Epithelial cell of proximal tubule (primary cell): ENCODE measurements at places on chromosomes 3 and 15. TPM values are rescaled to one million over a fixed set of nuclear protein-coding genes. Genes with fewer than 3 reads are reported as not detected.
A peak's percentile ranks its signal among the peaks of the same experiment; 100 is the strongest.

GOLGA8N gene
- 0.29 and 0.46 TPM in 2 replicates for total RNA-seq

GRCh38 chr15:37138591-37139215 lies 38.4 kb upstream of the MEIS2 start:
- no peak for DNase-seq

GRCh38 chr3:127033786-127034185 lies 50.9 kb downstream of the PLXNA1 start:
- DNase-seq: no peak

- no peak for DNase-seq
Observed at GRCh38 chr3:161107311-161107710, 2.2 kb upstream of the B3GALNT1 start.

DNA sequence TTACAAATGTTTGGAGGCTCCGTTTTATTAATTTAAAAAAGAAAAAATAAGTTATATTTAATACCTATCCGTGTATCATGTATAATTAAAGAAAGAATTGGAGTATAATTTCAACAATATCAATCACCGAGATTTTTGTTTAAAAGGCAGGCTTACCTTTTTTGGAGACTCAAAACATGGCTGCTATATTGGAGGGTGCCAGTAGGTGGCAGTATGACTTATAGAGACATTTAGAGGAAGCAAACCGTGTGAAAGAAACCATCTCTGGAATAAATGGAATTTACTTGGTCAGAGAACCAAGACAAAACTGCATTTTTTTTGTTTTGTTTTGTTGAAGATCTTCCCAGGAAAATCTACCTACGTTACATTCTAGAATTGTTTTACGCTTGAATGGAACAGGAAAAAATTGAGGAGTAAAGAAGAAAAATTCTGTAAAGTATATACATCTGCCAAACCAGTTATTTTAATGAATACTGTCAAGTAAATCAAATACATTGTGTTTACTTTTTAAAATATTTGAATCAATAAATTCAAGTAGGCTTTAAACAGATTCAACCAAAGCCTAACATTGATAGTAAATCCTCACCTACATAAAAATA lies 802.6 kb upstream of the ALCAM start:
- peak; percentile 3 for DNase-seq

GRCh38 chr3:48268381-48268935 lies 27.6 kb downstream of the ZNF589 start:
- DNase-seq: no peak

DNA sequence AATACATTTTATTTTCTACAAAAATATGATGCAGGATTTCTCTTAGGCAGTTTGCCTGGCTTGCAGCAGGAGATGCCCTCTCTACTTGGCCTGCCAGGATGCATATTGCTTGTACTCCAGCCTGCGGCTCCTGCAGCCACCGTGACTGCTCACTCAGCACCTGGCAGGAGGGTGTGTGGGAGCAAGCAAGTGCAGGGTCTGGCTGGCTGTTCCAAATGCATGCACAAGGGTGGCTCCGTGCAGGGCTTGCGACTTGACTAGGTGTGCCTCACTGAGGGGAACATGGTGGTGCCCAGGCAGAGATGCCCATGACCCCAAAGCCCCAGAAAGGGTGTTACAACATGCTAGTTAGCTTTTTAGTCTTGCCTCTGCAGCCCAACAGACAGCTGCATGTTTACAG lies 1240.2 kb upstream of the ALCAM start:
- no peak for DNase-seq

DNA sequence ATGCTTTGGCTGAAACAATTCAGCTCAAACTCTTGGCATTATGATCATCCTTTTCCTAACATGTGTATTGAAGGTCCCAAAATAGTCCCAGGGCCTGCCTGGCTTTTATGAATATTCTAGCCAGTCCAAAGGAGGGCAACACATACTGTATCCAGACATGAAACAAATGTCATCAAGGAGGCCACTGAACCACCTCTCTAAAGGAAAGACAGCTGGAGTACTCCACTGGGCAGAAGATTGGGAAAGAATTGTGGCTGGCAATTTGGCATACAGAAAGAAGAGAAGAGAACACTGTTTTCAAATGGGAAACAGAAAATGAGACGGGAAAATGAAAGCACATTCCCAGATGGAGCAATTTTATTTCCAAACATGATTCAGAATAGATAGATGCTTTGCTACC lies 80.6 kb downstream of the NCEH1 start:
- no peak for DNase-seq

DNA sequence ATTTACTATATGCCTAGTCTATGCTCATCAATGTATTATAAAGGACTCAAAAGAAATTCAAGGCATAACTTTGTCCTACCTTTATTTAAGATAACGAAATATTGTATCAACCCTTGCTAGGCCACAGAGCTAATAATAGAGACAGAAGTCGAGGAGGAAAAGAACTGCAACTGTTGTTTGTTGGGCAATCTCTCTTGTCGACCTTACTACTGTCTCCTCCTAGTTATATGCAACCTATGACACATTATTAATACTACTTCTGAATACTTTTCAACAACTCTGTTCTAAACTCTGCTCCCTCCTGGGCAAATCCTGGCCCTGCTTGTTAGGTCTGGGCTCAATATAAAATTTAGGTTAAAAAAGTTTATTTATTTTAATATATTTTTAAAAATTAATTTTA lies 24.6 kb downstream of the SPPL2A start:
- DNase-seq: no peak

GRCh38 chr3:176615826-176616225 lies 581.5 kb downstream of the TBL1XR1 start:
- no peak for DNase-seq

- DNase-seq: no peak
Observed at GRCh38 chr3:49411535-49411967, 225 bp downstream of the RHOA start.

ZCWPW2 gene
- 0.58 TPM in 1 of 2 replicates, not detected in the other for total RNA-seq

KY gene
- total RNA-seq: under 0.01 TPM in 1 of 2 replicates, not detected in the other
